ENCODE measurements at places on chromosomes 11 and 22.

DNA sequence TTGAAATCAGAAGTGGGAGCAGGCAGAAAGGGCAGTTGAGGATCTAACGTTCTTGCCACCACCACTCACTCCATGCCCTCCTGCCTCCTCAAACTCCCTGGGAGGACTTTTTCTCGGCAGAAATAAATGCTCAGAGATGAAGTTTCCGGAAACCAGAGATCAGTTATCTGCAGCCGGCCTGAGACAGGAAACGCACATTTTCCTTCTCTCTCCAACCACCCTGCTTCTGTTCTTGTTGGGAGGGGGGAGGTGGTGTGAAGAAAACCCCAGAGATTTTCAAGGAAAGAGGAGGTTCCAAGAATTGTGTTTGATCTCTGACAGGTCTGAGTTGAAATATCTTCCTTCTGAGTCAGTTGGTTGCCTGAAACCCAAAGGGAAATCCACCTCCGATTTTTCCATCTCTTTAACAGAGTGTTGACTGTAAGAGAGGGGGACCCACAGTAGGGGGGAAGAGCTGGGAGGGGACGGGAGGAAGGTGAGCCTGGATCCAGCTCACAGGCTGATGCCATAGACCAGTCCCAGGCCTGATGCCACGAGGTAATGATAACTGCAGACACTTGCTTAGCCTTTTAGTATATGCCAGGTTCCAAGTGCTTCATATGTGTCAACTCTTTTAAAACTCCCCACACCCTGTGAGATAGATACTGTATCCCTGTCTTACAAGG lies 100.8 kb downstream of the TRAF6 start:
- DNase-seq = no peak

- DNase-seq = no peak
Measured at GRCh38 chr11:100761841-100762240, 74.8 kb downstream of the ARHGAP42 start.

DNA sequence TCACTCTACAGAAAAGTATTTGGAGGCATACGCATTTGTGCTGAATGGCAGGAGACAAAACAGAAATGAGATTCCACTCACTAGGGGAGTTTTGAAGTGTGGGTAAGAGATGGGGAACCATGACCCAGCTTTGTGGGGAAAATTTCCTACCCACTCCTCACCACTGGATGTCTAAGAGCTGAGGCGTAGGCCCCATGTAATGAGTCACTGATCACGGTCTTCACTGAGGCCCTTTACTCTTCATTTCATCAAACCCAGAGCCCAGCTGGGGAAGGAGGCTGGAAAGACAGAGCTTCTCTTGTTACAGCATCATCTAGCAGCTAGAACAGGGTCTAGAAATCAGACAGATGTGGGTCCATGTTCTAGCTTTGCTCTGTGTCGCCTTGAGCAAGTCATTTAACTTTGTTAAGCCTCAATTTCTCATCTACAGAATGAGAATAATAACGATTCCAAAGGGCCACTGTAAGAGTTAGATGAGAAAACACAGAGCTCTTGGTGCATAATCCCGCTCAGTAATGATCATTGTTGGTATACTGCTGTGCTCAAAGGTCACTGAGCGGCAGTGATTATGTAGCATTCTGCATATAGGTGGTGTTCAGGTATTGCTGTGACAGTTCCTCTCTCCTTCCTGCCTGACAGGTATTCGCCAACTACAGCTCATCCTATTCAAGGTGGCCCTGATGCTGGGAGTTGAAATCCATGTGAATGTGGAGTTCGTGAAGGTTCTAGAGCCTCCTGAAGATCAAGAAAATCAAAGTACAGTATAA lies 97.2 kb downstream of the MICAL2 start:
- DNase-seq = no peak

- DNase-seq = peak; percentile 39
Measured at GRCh38 chr11:130431331-130431773, 2.9 kb upstream of the ADAMTS8 start.

GRCh38 chr22:47398491-47398890 lies 636.0 kb downstream of the TBC1D22A start:
- no peak for DNase-seq

DNA sequence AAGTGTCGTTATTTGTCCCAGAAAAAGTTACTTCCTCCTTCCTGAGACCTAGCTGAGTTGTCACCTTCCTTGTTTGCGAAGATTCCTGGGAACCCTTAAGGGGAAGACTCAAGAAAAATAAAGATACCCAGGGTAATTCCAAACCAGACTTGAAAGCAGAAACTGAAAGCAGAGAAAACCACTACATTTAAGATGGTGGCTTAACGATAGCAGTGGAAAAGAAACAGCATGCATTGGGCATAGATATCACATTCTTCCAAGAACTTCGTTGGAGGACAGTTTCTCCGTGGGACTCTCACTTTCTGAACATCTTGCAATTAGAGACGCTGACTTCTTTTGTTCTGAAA lies 89.1 kb downstream of the FAM76B start:
- no peak for DNase-seq

DNA sequence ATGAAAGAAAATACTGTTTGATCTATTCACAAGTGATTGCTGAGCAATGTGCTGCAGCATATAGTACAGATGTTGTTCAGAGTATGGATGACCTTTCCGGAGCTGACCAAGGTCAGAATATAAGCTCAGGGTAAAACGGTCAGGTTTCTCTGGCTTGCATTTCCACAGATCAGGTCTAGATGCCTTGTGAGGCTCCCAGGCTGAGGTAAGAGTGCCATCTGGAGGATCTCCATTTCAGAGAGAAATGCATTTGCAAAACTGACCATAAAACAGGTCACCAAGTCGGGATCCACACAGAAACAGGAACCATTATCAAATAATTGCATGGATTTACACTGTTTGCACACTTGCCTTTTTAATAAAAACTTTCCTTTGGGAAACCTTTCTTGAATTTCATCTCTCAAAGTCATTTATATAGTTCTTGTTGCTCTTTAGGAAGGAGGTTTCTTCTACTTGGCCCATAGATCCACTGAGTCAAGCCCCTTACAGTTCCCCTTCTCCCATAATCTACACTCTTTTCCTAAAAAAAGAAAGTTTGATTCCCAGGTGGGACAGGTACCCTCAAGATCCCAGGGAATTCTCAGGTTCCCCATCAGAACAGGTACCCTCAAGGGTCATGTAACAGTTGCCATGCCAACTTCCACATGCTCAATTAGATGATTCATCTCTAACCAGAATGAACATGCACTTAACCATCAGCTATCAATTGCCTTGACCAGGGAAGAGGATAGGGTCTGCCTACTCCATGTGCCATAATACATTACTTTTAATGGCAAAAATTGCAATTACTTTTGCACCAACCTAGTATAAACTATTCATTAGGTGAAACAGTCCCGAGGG lies 25.0 kb upstream of the TMPRSS5 start:
- DNase-seq = no peak

DNA sequence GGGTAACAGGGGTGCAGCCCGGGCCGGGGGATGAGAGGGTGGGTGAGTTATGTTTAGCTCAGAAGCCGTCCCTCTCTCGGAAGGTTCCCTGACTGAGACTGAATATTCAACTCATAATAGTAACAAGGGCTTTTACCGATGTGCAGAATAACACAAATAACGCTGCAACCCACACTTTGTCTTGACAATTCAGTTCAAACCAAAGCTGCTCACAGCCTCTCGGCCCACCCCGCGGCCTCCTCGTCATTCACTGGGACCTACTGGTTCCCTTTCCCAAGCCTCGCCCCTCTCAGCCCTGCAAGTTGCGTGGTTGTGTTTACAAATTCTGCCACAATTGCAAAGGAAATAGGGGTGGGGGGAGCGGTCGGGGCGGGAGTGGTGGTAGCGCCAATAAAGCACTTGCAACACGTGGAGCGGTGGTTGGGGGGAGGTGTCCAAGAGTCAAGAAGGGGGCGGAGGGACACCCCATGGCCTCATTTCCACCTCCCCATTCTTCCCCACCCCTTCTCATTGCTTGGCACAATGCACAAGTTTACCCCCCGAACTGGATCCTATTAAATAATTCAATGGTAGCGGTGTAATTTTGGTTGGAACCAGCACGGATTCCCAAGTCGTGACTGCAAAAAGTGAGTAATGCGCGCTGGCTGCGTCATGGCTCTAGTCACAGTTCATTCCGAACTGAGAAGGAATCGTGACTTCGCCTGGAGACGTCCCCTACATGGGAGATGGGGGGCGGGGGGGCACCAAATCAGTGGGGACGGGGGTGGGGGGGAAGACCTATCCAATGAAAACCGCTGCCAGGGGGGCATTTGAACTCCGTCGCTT lies 102.0 kb upstream of the HSD17B12 start:
- DNase-seq = no peak

DNA sequence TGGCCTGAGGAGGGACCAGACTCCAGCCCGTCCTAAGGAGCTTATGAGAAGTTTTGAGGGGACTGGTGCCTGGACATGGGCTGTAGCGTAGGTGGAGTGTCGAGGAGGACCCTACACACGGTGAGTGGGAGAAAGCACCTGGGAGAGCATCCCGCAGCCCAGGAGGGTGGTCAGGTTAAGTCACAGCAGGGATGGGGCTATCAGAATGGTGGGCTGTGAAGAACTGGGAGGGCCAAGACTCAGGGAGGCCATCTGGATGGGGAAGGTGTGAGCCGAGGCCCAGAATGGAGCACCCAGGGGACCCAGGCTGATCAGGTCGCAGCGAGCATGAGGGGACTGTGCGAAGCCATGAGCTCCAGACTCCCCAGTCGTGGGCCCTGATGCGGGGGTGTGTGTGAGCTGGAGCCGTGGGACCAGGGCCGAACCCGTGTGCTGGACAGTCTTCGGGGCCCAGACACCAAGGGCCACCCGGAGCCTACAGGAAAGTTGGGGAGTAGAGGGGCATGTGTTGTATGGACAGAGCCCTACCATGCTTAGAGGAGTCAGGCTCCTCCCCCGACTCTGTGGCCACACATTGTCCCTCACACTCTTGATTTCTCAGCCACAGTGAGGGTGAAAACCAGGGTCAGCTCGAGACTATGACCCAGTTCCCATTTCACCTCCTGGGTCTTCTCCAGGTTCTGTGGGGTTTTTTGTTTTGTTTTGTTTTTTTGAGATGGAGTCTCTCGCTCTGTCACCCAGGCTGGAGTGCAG lies 54.3 kb downstream of the BCR start:
- no peak for DNase-seq

DNA sequence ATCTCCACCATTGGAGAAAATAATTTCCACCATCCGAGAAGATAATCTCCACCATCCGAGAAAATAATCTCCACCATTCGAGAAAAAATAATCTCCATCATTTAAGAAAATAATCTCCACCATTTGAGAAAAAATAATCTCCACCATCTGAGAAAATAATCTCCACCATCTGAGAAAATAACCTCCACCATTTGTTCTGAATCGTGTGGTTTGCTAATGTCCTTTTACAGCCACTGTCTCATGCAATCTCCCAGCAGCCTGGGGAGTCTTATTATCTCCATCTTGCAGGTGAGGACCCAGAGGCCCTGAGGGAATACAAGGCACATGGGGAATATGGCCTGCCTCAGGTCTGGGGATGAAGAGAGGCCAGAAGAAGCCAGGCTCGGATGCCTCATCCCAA lies 54.1 kb upstream of the TCF20 start:
- no peak for DNase-seq

DNA sequence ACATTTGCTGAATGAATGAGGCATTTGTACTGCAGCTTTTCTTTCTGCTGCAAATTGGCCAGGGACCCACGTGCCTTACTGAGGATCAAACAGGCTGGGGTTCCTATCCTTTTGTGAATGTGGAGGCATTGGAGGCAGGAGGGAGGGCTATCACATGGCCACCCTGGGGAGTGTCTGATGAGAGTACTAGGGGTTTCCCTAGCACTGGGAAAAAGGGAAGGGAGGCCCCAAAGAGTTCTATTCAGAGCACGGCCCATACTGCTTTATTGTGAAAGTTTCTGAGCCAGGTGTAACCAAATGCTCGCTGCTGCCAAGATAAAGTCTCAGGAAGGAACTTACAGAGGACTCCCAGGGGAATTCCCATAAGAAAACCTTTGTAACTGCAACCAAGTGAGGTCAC lies 78.4 kb upstream of the ANO1 start:
- DNase-seq = no peak

GRCh38 chr11:132751516-132752250 lies 780.6 kb downstream of the OPCML start:
- DNase-seq = no peak

- DNase-seq = no peak
Measured at GRCh38 chr22:47034905-47035419, 272.5 kb downstream of the TBC1D22A start.

GRCh38 chr11:32426819-32427615 lies 8.3 kb downstream of the WT1 start:
- DNase-seq = no peak

GRCh38 chr22:44305455-44305854 lies 7.3 kb downstream of the SHISAL1 start:
- DNase-seq = no peak

DNA sequence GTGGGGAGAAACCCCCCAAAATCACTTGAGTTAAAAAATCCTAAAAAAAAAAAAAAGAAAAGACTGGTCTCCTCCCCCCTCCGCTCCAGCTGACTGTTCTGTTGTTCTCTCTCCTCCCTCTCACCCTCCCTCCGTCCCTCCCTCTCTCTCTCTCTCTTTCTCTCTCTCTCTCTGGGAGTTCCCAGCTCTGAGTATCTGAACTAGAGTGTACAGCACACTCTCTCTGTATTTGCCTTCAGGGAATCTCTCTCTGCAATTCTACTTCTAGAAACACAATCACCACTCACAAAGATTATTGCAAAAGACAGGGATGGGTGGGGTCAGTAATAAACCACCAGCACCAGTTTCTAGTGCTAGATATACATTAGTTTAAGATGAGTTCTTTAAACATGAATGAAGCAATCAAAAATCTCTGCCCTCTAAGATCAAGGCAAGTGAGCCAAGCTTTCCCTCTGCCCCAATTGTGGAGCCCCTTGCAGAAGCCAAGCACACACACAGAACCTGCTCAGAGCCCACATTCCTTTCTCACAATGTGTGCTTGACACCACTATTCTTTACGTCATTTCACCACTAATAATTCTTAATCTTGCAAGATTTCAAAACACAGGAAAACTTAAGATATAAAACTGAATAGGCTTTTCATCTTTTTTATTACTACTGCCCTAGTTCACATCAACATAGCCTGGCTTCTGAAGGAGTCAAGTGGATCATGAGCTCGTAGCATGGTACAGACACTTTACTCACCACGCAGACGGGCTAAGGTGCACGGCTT lies 133.5 kb downstream of the RBFOX2 start:
- no peak for DNase-seq

- DNase-seq = no peak
Measured at GRCh38 chr11:117037279-117037974, 60.8 kb downstream of the SIK3 start.

- DNase-seq = no peak
Measured at GRCh38 chr11:121648306-121648705, 195.5 kb upstream of the SORL1-AS1 start.

DNA sequence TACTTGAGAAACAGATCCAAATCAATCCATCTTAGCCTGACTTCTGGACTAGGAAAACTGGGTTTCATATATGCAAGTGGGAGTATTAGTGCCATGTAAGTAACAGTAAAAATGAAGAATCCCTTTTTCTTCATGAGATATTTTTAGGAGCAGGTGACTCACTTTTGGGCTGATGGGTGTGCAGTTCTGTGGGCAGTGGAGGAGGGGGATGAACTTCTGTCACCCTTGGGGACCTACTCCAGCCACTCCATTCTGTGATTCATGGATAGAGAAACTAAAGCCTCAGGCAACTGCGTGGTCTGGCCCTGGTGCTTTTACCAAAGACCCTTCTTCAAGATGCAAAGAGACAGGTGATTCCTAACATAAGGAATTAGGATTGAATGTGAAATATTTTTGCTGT lies 208.6 kb upstream of the NARS2 start:
- DNase-seq = no peak
